Tibial artery (tissue), 4 donors: ENCODE measurements at places on chromosomes 2 and 18.

DNA sequence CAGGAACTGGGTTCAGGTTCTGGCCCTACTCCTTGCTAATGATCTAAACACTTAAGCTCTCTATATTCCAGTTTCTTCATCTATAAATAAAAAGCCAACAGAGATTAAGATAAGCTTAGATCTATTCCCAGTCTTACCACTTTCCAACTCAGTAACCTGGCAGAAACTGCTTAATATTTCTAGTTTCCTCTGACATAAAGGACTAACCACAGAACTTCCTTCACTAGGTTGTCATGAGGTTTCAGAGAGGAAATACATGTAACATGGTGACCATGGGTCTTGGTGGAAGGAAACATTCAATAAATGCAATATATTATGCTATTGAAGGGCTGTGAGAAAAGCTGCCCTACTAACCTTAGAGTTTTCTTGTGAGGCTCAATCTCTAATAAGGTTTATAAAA lies 114.4 kb upstream of the PDE1A start:
- no peak overlapping the region for H3K4me3 ChIP-seq
- no peaks in the 10 kb centered on the region for H3K27me3 ChIP-seq
- no peak overlapping the region for H3K27ac ChIP-seq
- no peaks in the 10 kb centered on the region for H3K36me3 ChIP-seq

- no peak for DNase-seq
- H3K4me1 ChIP-seq, result peaks cover 10% of the 10 kb centered on the region
- no peaks in the 10 kb centered on the region for H3K36me3 ChIP-seq
- H3K27me3 ChIP-seq, result peaks cover 19% of the 10 kb centered on the region
- H3K4me3 ChIP-seq, result no peak overlapping the region
- H3K27ac ChIP-seq, result no peak overlapping the region
Observed at GRCh38 chr2:72864500-72864899, 22.7 kb upstream of the SPR start.

GRCh38 chr2:59734743-59735142 lies 818.7 kb downstream of the BCL11A start:
- H3K27ac ChIP-seq, result no peak overlapping the region
- H3K36me3 ChIP-seq, result no peaks in the 10 kb centered on the region
- no peaks in the 10 kb centered on the region for H3K4me1 ChIP-seq

DNA sequence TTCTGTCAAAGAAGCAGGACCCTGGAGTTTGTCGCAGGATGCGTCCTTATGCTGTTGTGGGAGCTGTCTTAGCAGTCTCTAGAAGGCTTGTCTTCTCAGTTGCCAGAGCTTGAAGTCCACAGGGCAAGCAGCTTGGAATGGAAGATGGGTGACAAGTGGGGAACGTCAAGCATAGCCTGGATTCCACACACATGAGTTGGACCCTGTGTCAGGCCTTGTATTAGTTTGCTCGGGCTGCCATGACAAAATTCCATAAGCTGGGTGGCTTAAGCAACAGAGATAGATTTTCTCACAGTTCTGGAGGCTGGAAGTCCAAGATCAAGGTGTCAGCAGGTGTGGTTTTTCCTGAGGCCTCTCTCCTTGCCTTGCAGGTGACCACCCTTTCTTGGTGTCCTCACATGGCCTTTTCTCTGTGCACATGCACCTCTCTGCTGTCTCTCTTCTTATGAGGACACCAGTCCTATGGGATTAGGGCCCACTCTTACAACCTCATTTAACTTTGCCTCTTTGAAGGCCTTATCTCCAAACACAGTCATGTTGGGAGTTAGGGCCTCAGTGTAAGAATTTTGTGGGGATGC lies 51.3 kb downstream of the THNSL2 start:
- H3K27me3 ChIP-seq, result peaks cover 14% of the 10 kb centered on the region
- no peak for DNase-seq
- H3K4me1 ChIP-seq, result no peaks in the 10 kb centered on the region
- no peaks in the 10 kb centered on the region for H3K36me3 ChIP-seq

DNA sequence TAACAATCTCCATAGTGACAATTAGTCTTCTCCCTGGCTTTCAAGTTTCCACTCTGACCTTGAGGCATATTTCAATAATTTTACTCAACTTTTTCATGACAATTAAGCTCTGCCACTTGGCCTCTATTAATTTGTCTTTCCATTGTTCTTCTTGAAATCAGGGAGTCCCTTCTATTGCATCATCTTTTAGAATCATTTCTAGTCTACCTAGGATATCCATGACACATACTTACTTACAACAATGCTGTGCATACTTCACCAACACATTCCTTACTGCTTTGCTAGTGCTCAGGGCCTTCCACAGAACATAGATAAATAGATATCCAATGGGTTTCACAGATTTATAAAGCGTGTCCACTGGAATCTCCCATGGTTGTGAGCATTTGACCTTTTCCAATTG lies 331.5 kb upstream of the LRP1B start:
- H3K27ac ChIP-seq, result no peak overlapping the region
- H3K4me3 ChIP-seq, result no peak overlapping the region
- no peaks in the 10 kb centered on the region for H3K27me3 ChIP-seq

DNA sequence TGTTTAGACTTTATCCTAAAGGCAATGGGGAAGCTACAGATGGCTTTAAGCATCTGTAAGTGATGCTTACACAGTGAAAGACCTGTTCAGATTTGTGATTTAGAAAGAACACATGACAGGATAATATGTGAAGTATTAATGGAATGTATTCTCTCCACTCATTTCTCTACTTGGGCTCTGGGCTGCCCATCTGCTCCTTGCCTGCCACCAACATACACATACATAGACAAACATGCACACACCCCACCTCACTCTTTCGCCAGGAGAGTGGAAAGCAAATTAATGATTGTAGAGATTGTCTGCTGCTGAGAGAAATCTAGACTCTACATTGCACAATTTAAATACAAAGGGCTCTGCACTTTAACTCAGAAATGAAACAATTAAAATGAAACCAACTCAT lies 61.0 kb upstream of the NFE2L2 start:
- no peak overlapping the region for H3K27ac ChIP-seq
- DNase-seq, result no peak
- no peaks in the 10 kb centered on the region for H3K4me1 ChIP-seq
- peaks cover 6% of the 10 kb centered on the region for H3K36me3 ChIP-seq
- no peaks in the 10 kb centered on the region for H3K27me3 ChIP-seq

- peaks cover 8% of the 10 kb centered on the region for H3K36me3 ChIP-seq
- H3K27ac ChIP-seq, result peak overlapping the region; percentile 80
- no peak for DNase-seq
Observed at GRCh38 chr18:3217948-3218647, 1.7 kb downstream of the MYOM1 start.
